HTR-8/SVneo (cell line): ENCODE measurements at places on chromosomes 3 and 15.

DNA sequence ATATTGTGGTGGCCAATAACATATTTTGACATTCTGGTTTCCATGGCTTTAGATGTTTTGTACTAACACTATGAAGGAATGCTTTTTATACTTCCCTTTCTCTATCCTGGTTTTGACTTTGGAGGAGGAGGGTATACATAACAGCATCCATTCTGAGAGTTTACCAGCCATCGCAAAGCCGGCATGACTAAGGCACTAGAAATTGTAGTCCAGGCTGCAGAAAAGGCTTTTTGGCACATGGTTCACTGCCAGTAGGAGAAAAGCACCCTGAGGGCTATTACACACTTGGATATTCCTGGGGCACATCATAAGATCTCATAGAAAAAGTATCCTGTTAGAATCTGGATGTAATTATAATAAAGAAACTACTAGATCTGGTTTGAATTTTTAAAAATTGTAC, 101.8 kb downstream of the STT3B start:
- DNase-seq, result no peak

DNA sequence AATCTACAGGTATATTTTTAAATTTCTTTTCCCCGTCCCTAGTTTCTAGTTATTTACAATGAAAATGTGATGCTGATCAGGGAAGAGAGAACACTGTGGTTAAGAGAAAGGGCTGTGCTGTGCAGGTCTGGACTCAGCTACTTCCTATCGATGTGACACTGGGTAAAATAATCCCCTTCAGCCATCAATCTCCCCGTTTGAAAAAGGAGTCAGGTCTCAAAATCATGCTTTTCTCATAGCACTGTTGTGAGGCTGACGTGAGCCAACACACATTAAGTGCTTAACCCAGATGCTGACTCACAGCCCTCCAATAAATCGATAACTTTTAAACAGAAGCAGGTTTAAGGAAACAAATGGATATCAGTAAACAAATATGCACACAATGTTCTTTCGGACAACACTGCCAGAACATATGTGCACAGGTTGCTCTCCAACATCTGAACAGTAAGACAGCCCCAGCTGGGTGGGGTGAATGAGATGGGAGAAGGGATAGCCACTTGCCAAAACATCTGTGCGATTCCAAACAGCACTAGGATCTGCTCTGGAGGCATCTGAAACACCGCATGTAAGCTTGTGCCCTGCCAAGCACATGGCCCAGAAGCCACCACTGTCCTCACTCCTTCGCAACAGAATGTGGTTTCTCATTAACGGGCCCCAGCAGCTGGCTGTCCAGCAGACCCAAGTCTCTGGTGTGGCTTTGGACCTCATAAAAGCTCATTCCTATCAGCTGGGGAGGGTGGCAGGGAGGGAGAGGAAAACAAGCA, 143.2 kb upstream of the PRICKLE2 start:
- DNase-seq, result no peak

GRCh38 chr3:12393894-12394293, 90.4 kb upstream of the TSEN2 start:
- DNase-seq, result peak; percentile 8

DNA sequence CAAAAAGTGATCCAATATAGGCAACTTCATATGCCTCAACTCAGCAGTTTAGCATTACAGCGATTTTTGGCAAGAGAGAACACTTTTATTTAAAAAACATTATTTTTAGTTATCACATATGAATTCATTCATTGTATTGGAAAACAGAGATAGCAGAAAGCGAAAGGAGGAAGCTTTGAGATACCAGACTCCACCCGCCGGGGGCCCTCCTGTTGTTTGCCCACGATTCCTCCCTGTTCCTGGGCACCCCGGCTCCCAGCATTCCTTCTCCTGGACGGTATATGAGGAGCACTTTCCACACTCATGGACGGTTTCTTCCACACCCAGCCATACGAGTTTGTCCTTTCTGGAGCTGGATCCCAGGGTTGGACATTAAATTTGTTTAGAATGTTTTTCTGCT, 18.2 kb downstream of the APBA2 start:
- no peak for DNase-seq

DNA sequence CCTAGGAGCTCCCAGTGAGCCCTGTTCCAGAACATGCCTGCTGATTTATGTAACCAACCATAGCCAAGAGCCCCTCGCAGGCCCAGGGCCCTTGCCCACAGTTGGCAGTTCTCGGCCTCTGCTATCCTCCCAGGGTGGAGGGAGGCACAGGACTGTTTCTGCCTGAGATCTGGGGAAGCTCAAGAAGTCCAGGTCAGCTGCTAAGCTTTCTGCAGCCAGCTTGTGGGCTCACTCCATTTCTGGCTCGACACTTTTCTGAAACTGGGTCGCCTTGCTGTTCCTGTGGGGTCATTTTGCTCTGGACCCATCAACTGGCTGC, 72.5 kb upstream of the HERC1 start:
- DNase-seq, result no peak
